ENCODE measurements at places on chromosomes 16 and 17.

- DNase-seq, result peak; percentile 26
Measured at GRCh38 chr17:80279895-80280294, 19.2 kb downstream of the RNF213 start.

GRCh38 chr16:996681-997080 is 15.1 kb downstream of the SOX8 start:
- DNase-seq, result no peak

- no peak for DNase-seq
Measured at GRCh38 chr16:66440970-66441369, 13.9 kb downstream of the BEAN1 start.

GRCh38 chr17:43613917-43614316 is 47.8 kb downstream of the MEOX1 start:
- no peak for DNase-seq

DNA sequence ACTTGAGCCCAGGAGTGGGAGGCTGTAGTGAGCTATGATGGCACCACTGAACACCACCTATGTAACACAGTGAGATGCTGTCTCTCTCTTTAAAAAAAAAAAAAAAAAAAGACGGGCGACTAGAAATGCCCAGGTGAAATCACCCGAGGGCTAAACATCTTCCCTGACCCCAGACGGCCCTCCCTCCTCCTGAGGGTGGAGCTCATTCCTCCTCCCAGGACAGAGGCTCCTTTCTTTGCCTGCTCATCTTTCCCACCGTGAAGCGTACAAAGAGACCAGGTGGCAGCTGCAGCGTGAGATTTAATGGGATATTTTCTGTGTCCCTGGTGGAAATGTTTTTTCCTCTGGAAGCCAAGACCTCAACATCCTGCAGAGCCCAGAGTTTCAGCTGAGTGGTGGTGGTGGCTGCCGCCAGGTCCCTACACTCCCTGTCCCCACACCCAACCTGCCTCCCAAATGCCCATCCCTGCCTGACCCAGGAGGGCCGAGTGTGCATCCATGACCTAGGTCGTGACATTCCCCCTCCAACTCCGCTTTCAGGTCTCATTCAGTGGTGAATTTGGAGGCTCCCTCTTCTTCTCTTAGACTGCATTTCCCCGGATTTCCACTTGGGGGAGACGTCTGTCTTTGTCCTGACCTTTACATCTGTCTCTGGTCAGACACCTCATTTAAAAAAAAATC is 14.4 kb upstream of the GPRC5B start:
- DNase-seq, result peak; percentile 53

DNA sequence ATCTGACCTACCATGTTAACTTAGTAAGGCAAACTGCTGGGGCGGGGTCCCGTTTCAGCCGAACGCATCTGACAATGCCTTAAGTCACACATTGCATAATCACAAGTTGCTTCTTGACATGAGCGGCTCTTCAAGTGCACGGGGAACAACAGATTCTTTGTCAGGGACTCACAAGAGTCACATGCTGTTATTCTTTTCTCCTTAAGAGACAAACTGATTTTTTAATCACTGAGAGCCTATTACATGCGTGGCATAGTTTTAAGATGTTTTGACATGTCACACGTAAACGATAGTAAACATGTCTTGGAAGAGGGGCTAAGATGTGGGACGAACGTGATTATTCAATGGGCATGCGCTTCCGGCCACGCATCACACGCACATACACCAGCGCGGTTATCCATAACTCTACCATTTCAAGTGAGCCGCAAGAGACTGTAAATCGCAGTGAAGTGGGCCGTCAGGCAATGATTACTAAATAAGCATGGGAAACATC is 63.4 kb downstream of the ADCY9 start:
- DNase-seq, result peak; percentile 78

- no peak for DNase-seq
Measured at GRCh38 chr17:42509409-42509808, 26.6 kb upstream of the NAGLU start.

DNA sequence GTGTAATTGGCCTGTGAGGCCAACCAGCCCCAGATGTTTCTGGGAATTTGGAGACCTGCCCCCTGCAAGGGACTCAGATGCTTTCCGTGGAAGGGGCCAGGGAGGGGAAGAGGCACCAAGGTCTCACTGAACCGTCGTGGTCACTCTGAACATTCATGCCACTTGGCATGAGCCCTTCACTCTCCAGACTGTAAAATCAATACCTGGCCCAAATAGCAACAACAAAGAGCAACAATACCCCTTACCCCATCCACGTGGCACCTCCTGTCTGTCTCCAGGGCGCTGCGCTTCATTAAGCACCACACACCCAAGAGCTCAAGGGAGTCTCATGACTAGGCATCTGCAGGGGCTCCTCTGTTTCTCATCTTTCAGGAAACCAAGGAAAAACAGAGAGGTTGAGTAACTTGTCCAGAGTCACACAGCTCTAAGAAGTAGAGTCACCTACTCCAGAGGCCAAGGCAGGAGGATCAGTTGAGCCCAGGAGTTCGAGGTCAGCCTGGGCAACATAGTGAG is 52.8 kb downstream of the SOCS1 start:
- no peak for DNase-seq

DNA sequence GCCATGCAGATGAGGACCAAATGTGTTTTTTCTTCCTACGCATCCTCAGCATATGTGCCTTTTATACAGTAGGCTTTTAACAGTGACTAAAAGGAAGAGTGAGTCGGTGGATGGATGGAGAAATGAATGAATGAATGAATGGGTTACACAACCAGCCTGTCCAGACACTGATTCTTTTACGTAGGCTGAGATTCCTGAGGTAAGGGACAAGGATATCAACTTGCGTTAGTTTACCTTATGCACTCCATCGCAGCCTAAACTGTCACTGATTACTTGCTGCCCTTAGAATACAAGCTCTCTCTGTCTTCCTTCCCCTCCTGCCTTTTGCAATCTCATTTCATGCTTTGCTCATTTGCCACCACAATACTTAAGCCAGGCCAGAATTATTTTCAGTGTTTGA is 59.0 kb downstream of the RBFOX1 start:
- no peak for DNase-seq

- DNase-seq, result peak; percentile 43
Measured at GRCh38 chr16:89828199-89828869, at the start of gene SPIRE2. TSS of gene SPIRE2 (plus strand) at chr16:89828475. CDS start at chr16:89828551, 76 bp downstream.
